Karpas-422 (cell line): ENCODE measurements at places on chromosomes 12 and 14.

DNA sequence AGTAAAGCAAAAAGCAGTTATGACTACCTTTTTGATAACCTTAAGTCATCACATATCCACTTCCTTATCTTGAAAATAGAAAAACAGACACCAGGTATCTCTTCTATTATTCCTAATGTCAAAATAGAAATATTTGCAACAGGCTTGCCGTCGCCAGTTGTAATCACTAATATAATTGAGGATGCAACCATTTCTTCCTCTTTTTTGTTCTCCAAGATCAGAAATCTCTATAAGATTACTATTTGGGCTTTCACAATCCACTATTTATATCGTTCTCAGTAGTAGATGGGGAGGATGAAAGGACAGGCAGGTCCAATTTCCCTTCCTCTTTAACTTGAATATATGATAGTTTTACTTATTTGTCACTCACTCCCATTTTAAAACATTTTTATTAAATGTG is 130.2 kb upstream of the HMGA2 start:
- no peak for DNase-seq

DNA sequence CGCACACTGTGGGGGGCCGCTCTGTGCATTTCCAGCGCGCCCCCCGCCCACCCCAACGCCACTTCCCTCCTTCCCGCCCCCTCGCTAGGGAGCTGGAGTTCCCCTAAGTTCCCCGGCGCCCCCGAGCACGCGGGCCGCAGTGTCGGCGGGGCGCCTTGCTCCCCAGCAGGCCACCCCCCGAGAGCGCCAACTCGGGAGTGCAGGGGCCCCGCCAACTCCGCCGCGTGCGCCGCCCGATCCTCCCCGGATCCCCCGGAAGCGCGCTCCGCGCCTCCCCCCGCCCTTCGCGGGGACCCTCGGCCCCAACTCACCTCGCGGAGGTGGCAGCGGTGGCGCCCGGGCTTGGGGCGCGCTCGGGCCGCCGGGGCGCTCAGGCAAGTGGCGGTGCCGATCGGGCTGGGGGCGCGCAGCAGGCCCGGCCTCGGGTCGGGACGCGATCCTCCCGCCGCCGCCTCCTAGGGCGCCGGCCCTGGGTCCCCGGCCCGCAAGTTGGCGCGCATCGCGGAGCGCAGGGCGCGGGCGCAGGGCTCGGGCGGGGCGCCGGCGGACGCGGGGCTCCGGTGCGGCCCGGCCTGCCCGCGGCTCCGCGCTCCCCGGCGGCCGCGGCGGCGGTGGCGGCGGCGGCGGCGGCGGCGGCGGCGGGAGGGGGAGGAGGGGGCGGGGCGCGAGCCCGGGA is at the start of gene NCOR2:
NCOR2 (minus strand) TSS at position 616 of the 676 bp plus-strand sequence. CDS start 72,361 bp downstream, outside the sequence.
- DNase-seq = peak; percentile 83

- no peak for DNase-seq
Measured at GRCh38 chr12:132282950-132283771, 46.2 kb downstream of the GALNT9 start.

GRCh38 chr12:105092336-105092735 is 8.1 kb upstream of the ALDH1L2 start:
- no peak for DNase-seq

DNA sequence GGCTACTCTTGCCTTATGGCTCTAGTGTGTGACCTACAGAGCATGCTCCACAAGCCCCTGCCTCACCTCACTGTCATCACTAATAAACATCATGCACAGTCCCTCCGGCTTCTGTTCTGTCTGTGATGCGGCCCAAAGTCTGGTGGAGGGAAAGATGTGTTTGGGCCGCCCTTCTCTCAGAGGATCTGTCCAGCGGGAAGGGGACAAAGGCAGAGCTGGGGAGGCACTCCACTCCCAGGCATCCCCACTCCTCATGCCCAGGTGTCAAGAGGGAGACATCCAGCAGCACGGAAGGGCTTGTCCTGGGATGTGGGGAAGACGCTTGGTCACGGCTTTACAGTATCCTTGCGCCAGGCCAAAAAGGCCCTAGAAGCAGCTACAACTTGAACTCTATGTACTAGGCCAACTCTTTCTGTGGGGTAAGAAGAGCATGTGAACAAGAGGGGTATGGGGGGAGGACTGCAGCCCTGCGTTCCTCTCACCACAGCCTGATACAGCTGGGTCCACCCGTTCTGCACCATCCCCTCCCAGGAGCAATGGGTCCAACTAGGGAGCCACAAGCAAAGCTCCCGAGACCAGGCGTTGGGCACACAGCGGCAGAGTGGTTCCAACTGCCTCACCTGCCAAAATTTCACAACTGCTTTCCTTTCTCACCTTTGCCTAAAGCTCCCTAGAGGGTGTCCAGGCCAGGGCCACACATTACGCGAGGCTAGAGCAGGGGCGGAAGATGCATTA is 10.7 kb downstream of the CACNB3 start:
- no peak for DNase-seq

DNA sequence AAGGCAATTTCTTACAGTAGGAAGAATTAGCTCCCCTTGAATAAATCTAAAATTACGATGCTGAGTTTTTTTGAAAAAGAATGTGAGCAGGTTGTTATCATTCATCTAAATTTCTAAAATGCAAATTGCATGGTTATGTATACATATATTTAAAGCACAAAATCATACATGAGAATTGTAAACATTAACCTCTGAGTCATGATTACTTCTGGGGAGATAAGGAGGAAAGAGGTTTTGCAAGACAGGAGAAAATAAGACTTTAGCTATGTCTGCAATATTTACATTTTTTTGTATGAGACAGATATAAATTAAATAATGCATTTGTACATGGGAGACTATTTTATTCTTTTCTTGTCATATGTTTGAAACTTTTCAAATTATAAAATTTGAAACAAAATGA is 72.2 kb downstream of the TSPAN8 start:
- no peak for DNase-seq

DNA sequence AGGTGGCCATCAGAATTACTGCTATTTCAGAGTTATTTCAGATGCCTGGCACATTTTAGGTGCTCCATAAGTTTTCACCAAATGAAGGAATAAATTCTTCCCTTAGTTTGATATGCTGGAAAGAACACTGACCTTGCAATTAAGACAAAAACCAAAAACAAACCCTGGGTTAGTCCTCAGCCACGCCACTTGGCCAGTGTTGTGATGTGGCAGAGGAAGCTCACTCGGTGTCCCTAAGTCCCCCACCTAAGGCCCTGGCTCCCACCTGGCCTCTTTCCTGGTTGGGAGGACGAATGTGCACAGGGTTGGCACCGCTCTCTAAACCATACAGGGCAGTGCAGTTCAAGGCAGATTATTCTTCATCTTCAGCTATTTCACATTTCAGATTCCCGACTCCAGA is 13.7 kb upstream of the FGF23 start:
- DNase-seq = no peak

DNA sequence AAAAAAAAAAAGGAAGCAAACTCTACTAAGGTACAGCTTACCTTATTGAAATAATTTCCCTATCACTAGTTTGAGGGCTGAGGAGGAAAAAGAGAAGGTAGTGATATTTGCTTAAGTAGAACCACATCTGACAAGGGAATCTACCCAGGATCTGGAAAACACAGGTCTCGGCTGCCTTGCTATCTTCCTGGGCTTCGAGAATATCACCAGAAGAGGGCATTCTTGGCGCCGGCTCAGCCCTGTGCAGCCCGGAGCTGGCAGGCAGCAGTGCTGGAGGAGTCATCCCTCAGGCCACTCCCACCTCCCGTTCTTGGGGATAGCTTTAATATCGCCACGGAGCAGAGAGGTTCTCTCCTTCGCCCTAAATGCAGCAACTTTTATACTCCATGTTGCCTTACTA is 1181.2 kb downstream of the VRK1 start:
- no peak for DNase-seq

DNA sequence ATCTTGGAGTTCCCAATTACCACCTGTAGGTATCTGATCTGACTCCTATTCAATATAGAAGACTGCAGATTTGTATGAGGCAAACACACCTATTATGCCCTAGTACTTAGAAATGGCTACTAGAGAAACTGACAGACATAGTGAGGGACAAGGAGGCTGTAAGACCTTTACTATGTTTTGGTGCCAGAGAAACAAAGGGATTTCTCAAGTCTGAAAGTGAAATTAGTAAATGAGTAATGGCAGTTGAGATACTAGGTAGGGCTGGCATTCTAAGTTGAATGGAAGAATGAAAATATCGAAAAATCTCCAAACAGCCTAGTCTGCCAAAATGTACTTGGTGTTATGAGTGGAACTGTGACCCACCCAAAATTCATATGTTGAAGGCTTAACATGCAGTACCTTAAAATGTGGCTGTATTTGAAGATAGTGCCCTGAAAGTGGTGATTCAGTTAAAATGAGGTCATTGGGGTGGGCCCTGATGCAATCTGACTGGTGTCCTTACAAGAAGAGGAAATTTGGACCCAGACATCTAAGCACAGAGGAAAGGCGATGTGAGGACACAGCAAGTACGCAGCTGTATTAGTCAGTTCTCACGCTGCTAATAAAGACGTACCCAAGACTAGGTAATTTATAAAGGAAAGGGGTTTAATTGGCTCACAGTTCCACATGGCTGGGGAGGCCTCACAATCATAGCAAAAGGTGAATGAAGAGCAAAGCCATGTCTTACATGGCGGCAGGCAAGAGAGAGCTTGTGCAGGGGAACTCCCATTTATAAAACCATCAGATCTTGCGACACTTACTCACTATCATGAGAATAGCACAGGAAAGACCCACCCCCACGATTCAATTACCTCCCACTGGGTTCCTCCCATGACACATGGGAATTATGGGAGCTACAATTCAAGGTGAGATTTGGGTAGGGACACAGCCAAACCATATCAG is 127.0 kb downstream of the APAF1 start:
- no peak for DNase-seq

GRCh38 chr12:123731596-123731995 is 19.4 kb downstream of the ATP6V0A2 start:
- DNase-seq = no peak

DNA sequence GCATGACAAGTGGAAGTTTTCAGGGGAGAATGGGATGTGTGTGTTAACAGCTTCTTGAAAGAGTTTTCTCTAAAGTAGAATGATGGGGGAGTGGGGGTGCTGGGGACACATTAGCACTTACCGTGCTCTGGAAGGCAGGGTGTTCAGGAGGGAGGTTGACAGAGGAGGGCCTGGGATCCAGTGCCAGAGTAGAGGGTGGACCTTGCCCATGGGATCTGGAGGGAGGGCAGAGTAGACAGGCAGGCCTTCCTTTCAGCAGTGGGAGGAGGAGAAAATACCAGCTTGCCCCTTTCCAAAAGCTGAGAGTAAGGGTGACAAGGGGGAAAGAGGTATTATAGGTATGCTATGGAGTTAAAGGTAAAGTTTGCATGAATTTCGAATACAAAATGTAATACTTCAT is 40.1 kb downstream of the TRAF3 start:
- no peak for DNase-seq

GRCh38 chr12:127125607-127126259 is 1141.2 kb upstream of the TMEM132C start:
- no peak for DNase-seq

- DNase-seq = peak; percentile 70
Measured at GRCh38 chr12:120121766-120122293, 5.3 kb upstream of the RAB35 start.

DNA sequence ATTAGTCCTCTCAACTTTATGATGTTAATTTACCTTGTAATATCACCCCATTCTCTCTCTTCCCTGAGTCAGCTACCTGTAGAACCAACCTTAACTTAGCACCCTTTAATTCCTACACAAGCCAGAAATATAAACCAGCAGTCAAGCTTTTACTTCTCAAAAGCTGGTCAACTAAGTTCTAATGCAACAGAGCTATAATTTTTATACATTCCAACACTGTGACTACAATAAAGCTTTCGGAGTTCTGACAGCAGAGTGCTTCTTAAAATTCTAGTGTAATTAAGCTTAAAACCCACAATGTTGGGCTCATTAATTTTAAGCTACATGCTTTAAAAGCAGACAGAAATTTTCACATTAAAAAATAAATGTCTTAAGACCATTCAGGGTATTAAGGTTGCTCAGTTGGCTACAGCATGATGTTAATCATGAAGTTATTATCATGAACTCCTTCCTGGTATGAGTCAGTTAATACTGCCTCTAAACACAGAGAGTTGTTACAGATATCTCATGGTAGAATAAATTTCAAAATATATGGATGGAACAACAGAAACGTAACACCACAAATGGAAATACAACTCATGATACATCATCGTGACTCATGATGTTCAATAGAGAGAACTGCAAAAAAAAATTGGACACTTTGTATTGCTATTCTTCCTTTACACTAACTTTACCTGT is 126.7 kb downstream of the EPS8 start:
- DNase-seq = no peak

DNA sequence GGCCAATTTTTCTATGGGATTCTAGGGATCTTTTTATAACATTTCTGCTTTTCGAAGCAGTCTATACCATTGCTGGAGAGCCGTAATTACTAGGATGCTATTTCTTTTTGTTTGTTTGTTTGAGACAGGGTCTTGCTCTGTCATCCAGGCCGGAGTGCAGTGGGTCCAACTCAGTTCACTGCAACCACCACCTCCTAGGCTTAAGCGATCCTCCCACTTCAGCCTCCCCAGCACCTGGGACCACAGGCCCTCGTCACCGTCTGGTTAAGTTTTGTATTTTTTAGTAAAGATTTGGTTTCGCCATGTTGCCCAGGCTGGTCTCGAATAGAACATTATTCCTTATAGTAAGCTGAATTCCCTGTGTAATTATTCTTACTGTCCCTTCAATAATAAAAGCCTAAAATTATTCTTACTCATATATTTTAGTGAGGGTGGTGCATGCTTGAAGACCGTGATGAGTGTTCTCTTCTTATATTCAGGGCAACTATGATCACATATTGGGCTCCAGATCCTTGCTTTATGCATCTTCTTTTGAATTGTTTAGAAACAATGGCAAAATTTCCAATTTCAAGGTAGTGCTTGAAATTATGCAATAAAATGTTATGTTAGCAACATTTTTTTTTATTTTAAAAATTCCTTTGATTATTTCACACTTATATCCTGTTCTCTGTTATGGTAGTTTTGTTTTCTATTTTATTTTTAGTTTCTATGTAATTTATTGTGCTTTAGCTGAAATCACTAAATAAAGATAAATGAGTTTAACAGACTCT is 66.2 kb downstream of the CRADD start:
- no peak for DNase-seq

GRCh38 chr12:64694130-64695040 is 64.8 kb downstream of the GNS start:
- no peak for DNase-seq

- DNase-seq = no peak
Measured at GRCh38 chr12:30691122-30691879, 4.4 kb downstream of the IPO8 start.

- DNase-seq = no peak
Measured at GRCh38 chr14:99515301-99516155, 34.3 kb downstream of the CCNK start.

GRCh38 chr12:19304149-19304750 is 135.0 kb upstream of the AEBP2 start:
- DNase-seq = no peak

- DNase-seq = no peak
Measured at GRCh38 chr14:91406982-91407381, 10.6 kb downstream of the CCDC88C start.

- DNase-seq = no peak
Measured at GRCh38 chr12:6899837-6900519, 4.6 kb upstream of the LRRC23 start.

DNA sequence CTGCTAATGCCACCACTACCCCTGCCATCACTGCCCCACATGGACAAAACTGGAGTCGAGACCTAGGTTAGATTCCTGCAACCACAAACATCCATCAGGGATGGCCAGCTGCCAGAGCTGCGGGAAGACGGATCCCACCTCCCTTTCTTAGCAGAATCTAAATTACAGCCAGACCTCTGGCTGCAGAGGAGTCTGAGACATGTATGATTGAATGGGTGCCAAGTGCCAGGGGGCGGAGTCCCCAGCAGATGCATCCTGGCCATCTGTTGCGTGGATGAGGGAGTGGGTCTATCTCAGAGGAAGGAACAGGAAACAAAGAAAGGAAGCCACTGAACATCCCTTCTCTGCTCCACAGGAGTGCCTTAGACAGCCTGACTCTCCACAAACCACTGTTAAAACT is 7.1 kb upstream of the OAS2 start:
- DNase-seq = no peak
